Omental fat pad (tissue), 4 donors: ENCODE measurements at places on chromosomes 5 and 9.

DNA sequence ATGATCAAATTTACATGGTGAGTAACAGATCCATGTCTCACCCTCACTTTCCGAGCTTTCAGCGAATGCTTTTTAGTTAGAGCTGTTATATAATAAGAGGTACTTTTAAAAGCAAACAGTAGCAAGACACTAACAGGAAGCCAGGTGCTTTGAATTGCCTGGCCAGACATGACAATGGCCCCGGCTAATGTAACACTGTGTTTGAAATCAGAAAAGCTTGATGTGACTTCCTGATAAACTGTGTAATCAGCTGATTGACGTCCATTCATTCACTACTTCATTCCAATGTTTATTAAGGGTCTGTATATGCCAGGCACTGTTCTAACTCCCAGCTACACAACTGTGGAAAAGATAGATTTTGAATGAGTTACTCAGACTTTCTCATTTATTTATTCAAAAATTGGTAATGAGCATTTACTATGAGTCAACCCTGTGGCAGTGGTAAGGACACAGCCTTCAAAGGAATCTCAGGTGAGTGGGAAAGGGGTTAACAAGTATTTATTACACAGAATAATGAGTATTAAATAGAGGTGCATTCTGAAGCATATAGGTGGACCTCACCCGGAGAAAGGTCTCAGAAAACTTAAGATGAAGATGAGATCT, 26.6 kb downstream of the DPYSL3 start:
- no peak for DNase-seq

GRCh38 chr5:175790796-175791195, 80.6 kb upstream of the CPLX2 start:
- DNase-seq: no peak

- no peak for DNase-seq
Measured at GRCh38 chr5:87103616-87104287, 163.9 kb upstream of the RASA1 start.

GRCh38 chr5:170434966-170435605, 45.9 kb upstream of the KCNMB1 start:
- DNase-seq: peak; percentile 45

DNA sequence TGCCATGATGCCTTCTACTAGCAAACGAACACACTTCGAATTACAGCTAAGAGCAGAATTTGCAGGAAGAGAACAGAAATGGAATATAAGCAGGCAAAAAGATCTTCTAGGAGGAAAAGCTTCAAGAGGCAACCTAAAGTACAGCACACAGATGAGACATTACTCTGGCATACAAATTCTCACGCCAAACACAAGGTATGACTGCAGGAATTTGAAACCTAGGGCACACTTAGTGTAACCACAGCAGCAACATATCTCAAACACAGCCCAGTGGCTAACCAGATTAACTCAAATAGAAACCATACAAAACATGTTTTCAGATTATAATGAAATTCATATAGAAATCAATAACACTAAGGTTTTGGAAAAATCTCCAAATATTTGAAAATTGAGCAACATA, 481.0 kb upstream of the RGMB start:
- DNase-seq: no peak

- no peak for DNase-seq
Measured at GRCh38 chr9:92941861-92942260, 5.5 kb upstream of the FGD3 start.

DNA sequence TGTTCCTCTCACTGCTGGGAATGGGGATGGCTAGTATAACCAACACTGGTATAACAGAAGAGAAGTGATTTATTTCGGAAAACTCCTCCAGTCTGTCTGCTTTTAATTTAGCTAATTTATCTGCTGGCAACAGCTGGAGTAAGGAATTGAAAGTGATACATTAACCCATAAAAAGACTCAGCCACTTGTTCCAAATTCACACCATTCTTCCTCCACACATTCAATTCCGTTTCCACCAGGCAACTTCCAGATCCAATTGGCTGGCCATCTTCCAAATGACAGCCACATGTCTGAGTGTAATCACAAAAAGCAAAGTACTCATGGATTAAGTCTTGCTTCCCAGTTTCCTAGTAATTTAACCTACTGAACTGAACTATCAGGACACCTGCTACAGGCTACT, 77.1 kb upstream of the RETREG1 start:
- DNase-seq: no peak

- DNase-seq: no peak
Measured at GRCh38 chr9:32706004-32706724, 70.7 kb upstream of the TAF1L start.

- no peak for DNase-seq
Measured at GRCh38 chr5:148623101-148623500, 31.2 kb downstream of the HTR4 start.

- DNase-seq: no peak
Measured at GRCh38 chr9:86454701-86455615, 100.7 kb upstream of the TUT7 start.

- DNase-seq: no peak
Measured at GRCh38 chr5:18113721-18114120, 479.5 kb downstream of the TAF11L14 start.

GRCh38 chr5:89187883-89188465, 305.0 kb upstream of the MEF2C start:
- DNase-seq: no peak

DNA sequence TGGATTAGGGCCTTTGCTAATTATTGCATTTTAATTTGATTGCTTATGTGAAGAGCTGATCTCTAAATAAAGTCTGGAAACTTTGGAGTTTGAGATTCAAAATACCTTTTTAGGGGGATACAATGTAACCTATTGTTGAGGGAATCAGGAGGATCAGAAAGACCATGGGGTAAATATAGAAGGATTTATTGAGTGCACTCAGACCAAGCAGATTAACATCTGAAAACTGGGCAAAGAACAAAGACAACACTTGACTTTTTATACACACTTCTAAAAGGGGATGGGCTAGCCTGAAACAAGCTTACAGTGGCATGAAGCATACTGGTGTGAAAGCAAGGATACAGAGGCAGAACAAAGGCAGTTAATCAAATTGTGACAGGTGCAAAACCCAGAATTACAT, 174.3 kb downstream of the MRPS30 start:
- no peak for DNase-seq

DNA sequence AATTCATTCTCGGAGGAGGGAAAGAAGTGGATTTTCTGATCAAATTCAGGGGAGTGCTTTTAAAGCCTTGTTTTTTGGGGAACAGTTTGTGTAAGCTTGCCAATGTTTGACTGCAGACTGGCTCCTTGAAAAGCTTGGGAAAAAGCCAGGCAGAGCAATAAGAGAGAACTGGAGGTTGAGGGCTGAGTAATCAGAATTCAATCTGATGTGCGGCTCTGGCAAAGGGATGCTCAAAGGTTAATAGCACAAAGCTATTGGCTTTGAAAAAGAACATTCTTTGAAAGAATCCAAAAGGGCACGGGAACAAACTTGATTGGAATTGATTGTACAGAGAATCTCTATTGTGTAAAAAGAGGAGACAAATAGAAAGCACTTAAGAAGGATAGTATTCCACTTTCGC, 279.3 kb downstream of the YTHDC2 start:
- DNase-seq: no peak

GRCh38 chr5:96785326-96786109, 22.2 kb downstream of the ERAP1 start:
- no peak for DNase-seq

- DNase-seq: no peak
Measured at GRCh38 chr9:16138561-16139491, 586.0 kb downstream of the CCDC171 start.

- DNase-seq: no peak
Measured at GRCh38 chr5:120788481-120788880, 324.4 kb downstream of the PRR16 start.

GRCh38 chr9:137305060-137305797, 3.2 kb upstream of the NRARP start:
- DNase-seq: no peak

DNA sequence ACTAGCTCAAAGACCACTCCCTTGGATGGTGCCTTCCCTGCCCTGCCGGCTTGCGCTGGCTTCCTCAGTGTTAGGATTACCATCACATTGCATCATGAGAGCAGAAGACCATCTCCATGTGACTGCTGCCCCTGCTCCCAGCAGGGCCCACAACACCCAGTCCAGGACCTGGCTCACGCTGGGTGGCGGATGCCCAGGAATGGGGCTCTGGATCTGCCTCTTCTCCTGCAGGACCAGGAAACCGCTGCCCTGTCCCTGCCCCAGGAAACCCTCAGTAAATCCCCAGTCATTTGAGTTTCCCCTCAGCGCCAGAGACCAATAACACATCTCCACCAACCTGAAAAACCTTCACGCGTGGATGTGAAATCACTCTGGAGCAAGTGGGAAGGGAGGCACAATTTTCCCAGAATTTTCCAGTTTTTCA, 3.3 kb upstream of the RNF44 start:
- DNase-seq: no peak

DNA sequence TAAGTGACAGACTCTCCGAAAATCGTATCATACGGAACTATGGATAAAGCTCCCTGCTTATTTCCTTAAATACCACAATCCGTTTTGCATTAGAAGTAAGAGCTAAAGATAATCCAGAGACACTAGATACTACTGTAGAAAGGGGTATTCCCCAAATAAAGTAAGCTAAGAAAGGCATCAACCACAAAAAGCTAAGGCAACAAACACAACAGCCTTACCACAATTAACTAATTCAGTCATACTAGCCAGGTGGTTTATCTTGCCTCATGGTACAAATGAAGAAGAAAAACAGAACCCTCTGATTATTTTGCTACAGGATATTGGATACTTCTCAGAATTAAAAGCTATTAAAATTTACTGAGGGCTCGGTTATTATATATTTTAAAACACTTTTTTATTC, 14.1 kb downstream of the ERP44 start:
- DNase-seq: no peak

GRCh38 chr5:64569858-64570257, 64.0 kb downstream of the RGS7BP start:
- DNase-seq: no peak

DNA sequence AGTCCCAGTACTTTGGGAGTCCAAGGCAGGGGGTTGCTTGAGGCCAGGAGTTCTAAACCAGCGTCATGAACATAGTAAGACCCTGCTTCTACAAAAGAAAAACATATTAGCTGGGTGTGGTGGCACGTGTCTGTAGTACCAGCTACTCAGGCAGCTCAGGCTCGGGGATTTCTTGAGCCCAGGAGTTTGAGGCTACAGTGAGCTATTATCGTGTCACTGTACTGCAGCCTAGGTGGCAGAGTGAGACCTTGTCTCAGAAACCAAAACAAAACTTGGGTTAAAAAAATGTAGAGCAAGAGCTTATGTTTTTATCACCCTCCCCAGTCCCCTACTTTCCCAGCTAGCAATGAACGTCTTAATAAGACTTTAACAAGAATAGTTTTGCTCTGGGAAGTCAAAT, 46.7 kb downstream of the UHRF2 start:
- DNase-seq: no peak

GRCh38 chr5:100900796-100901781, 2.0 kb downstream of the ST8SIA4 start:
- no peak for DNase-seq

- no peak for DNase-seq
Measured at GRCh38 chr9:71760901-71761300, 7.4 kb downstream of the CEMIP2 start.

GRCh38 chr9:1454211-1454610, 404.1 kb downstream of the DMRT2 start:
- no peak for DNase-seq

GRCh38 chr5:62041156-62041756, 264.8 kb upstream of the KIF2A start:
- no peak for DNase-seq

- no peak for DNase-seq
Measured at GRCh38 chr5:166677891-166678290, 1613.6 kb upstream of the WWC1 start.

GRCh38 chr5:95241-95980, 3.4 kb downstream of the PLEKHG4B start:
- DNase-seq: no peak

DNA sequence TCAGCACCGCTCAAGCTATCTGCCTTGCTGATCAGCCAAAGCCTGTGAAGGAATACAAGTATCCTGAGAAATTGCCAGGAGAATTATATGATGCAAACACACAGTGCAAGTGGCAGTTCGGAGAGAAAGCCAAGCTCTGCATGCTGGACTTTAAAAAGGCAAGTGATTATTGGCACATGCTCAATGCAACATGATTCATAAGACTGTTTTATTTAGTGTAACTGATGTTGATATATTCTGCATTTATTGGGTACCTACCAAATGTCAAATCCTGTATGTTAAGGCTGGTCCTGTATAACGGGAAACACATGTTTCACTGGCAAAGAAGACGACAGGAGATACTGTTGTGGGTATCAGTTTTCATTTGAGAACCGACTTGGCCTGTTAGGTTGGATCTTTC, 69.0 kb downstream of the ADAMTS16 start:
- no peak for DNase-seq

DNA sequence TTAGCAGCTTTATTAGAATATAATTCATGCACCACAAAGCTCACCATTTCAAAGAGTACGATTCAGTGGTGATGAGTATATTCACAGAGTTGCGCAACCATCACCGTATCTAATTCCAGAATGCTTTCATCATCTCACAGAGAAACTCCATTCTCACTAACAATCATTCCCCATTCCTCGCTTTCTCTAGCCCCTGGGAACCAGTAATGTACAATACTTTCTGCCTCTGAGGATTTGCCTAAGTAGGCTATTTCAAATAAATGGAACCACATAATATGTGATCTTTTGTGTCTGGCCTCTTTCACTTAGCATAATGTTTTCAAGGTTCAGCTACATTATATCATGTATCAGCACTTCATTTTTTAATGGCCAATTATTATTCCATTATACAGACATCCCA, 145.1 kb upstream of the ADAMTS16 start:
- DNase-seq: no peak

GRCh38 chr9:92266486-92266885, 27.0 kb downstream of the IARS1 start:
- DNase-seq: no peak

DNA sequence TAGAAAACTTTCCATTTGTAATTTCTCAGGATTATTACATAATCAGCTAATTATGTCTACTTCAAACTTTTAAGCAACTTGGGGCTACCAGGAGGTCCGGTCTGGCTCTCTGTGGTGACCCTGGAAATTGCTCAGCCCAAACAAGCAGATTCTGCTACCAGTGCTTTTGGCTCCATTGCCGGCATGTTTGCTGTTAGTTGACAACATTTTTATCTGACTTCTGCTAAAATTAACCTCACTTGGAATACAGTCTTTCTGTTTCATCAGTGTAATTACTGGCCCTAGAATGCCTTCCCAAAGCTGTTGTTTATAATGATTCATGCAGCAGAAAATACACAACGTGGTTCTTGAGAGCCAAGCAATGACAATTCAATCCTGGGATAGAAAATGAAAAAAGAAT, 38.5 kb upstream of the FAM81B start:
- no peak for DNase-seq
